Peyer's patch (tissue), 4 donors: ENCODE measurements at places on chromosomes 12 and 14.

- no peak for DNase-seq
Observed at GRCh38 chr14:101174522-101174838, 271.0 kb upstream of the RTL1 start.

- DNase-seq = no peak
Observed at GRCh38 chr14:41350476-41350875, 256.2 kb upstream of the LRFN5 start.

DNA sequence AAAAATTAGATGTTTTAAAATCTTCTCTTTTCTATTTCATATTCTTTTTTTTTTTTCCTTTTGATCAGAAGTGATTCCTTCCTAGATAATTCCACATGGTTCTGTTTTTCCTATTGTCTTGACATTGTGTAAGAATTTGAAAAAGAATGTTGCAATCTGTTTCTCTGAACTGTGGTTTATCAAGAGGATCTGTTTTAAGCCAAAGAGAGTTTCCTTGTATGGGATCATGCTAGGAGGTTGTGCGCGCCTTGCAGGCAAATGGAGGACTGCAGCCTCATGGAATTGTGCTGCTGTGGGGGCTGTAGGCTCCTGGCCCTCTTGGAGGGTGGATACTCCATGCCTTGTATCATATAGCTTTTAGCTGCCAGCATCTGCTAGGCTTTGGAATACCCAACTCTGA is 43.3 kb upstream of the MBIP start:
- no peak for DNase-seq

DNA sequence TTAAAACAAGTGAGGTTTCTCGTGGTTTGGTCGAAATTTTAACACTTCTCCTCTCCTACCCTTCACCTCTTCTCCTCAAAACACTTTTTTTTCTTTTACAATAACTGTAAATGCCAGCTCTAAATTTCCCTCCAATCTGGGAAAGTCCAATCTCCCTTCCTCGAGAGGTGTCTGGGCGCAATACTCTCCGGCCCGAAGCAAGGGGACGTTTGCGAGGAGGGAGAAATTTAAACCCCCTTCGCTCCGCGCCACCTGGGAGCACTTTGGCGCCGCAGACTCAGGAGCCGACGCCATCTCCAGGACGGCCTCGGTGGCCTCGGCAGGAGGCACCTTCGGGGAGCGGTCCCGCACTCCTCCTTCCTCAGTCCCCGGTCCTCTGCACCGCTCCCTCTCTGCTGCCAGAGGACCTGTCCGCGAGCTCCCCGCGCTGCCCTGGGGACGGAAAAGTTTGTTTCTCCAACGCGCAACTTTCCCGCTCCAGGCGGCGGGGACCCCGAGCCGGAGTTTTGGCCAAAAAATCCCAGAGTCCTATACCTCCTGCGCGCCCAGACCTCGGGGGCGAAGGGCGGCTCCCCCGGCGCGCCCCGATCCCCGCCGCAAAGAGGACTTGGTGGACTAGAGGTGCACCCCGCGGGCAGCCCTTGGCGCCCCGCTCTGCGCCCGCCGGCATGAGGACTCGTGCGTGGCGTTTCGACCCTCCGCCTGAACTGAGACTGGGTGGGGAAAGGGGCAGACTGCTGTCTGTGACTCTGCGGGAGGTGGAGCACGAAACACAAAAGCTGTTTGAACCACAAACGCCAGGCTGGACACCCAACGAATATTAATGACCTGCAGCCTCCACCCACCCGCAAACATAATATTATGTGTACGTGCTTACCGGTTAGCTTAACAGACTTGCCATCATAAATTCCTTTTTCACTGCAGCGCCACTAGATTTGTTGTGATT is 95.2 kb upstream of the HMGA2 start:
- DNase-seq = no peak

DNA sequence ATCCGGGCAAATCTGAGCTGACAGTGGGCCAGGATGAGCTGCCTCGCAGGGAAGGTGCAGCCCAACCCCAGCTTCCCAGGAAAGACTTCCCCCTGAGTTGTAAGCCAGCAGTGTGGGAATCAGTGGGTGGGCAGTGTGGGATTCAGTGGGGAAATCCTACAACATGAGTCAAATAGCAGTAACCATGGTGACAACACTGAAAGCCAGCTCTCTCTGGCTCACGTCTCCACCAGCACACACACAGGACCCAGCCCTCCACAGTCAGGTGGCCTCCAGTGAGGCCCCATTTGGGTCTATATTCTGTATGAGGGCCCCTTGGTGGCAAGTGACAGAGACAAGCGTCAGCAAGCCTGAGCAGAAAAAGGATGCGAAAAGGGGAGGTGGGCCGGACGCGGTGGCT is 6.0 kb upstream of the LGALS3 start:
- DNase-seq = no peak

GRCh38 chr12:49621651-49622500 is 1.5 kb upstream of the PRPF40B start:
- no peak for DNase-seq

DNA sequence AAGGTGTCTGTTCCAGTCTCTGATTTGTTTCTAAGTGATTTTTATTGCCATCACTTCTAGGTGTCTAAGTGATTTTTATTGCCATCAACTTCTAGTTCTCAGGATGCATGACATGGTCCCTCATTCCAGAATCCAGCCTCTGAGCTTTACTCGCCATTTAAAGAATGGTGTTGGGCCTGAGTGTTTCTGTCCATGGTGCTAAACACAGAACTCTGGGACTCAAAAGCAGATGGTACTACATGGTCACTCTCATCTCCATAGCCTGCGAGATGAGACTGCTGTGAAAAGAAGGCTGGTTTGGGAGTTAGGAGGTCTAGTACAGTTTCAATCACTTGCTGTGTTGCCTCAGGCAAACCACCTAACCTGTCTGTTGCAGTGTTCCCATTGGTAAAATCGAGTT is 276.6 kb downstream of the NRXN3 start:
- no peak for DNase-seq

- DNase-seq = no peak
Observed at GRCh38 chr12:55657212-55657611, 20.5 kb downstream of the OR10P1 start.

DNA sequence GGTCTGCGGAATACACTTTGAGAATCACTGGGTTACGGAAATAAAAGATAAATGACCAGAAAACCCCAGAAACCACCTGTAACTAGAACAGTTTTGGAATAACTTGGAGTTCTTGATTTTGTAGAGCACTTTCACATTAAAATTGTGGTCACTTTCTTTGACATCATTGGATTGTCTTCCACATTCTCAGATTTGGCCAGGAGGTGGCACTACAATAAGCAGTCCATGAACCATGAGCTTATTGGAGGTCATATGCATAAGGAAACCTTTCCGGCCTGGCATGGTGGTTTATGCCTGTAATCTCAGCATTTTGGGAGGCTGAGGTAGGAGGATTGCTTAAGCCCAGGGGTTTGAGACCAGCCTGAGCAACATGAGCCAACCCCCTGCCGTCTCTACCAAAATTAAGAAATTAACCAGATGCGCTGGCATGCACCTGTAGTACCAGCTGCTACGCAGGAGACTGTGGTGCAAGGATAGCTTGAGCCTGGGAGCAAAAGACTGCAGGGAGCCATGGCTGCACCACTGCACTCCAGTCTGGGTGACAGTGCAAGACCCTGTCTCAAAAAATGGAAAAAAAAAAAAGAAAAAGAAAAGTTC is 107.7 kb upstream of the CAND1 start:
- no peak for DNase-seq

GRCh38 chr12:118429688-118430383 is 53.5 kb downstream of the SUDS3 start:
- no peak for DNase-seq

- DNase-seq = no peak
Observed at GRCh38 chr12:114685320-114685781, 1.4 kb upstream of the TBX3 start.

DNA sequence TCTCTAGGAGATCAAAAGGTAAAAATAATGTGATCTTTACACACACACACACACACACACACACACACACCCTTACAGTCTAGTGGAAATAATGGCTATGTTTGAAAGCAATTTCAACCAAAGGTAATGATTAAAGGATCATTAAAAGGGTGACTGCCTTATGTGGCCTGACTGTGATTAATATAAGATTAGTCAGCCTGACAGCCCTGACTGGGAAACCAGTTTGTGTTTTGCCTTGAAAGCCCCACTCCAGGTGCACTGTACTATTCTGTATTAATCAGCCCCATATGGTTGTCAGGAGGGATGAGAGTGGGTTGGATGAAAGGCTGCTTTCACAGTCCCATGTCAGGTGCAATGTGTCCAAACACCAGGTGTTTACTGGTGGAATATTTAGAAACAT is 10.5 kb downstream of the RASSF9 start:
- DNase-seq = no peak

DNA sequence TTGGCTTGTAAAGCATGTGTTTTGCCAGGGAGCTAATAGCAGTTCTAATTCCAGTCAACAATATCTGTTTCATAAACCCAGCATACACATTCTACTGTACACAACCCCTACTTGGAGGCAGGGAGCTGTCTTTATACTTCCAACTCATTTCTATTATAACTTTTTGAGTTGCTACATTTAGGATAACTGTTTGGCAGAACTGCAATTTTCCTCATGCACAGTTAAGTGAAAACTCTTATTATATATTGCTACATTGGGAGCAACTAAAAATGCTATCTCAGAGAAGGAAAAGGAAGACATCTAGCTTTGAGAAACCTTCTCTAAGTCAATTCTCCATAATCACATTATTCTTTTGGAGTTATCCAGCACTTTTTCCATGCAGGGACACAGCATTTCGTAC is 480.2 kb downstream of the RPS29 start:
- no peak for DNase-seq

DNA sequence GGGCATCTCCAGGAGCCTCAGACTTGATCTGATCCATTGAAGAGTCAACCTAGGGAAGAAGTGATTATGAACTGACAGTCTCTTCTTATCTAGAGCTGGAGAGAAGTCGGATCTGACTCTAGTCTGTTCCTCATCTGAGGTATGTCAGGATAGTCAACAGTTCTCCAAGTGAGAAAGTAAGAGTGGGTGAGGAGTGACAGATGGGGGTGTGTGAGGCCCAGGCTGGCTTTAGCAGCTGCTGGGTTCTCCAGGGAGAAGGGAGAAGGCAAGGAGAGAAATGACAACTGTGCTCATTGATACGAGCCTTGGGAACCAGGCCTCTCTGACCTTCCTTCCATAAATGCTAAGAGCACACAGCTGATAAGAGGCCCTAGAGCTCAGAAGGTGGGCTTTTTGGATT is 53.3 kb downstream of the IRAK3 start:
- no peak for DNase-seq

DNA sequence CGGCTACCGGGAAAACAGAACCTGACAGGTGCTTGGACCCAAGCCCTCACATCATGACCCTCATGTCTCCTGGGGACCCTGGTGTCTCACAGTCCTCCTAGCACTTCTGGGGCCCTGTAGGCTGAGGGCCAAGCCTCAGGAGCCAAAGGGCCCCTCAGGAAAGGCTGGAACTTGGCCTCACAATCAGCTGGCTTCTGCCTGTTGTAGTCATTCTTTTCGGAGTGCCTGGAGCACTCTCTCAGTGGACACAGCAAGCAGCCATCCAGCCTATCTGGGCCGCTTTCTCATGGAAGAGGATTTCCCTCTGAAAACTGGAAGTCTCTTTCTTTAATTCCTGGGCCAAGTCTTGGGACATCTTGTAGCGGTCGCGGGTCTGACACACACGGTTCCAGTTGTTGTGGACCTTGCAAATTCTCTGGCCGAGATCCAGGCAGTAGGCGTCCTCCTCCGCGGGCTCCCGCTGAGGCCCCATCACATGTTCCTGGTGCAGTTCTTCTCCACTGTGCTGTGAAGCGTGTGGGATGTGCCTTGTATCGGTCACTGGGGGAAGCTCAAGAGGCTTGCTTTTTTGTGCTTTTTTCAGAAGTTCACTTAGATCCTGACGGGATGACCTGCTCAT is 169.3 kb downstream of the EMP1 start:
- no peak for DNase-seq

DNA sequence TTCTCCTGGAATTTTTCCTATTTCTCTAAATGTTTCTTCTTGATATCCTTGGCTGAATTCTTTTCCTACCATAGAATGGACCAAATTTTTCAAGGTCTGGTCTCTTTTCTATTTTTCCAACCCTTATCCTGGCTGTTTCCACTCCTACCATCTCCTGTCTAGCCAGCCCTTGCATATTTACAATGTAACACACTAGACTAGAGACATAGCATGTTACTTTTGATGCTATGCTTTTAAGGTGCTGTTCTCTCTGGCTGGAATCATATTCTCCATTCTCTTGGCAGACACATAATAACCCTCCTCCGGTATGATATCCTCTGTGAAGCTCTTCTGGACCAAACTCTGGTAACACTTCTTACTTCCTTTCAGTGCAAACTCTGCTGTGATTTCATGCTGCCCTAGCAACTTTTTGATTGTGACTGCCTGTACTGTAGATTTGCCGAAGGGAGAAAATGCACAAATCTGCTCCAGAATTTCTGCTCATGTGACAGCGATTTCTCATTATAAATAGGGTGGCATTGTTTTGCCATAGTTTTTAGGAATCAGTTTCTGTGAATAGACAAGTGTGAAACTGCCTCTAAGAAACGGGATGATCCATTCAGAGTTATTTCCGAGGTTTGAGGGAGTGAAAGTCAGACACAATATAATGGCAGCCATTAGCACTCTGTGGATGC is 284.4 kb downstream of the MDGA2 start:
- no peak for DNase-seq

GRCh38 chr12:91225316-91225715 is 42.7 kb upstream of the DCN start:
- DNase-seq = no peak

- DNase-seq = no peak
Observed at GRCh38 chr12:26152507-26153102, 27.8 kb upstream of the BHLHE41 start.

- DNase-seq = no peak
Observed at GRCh38 chr14:50677527-50678063, 9.5 kb upstream of the SAV1 start.

DNA sequence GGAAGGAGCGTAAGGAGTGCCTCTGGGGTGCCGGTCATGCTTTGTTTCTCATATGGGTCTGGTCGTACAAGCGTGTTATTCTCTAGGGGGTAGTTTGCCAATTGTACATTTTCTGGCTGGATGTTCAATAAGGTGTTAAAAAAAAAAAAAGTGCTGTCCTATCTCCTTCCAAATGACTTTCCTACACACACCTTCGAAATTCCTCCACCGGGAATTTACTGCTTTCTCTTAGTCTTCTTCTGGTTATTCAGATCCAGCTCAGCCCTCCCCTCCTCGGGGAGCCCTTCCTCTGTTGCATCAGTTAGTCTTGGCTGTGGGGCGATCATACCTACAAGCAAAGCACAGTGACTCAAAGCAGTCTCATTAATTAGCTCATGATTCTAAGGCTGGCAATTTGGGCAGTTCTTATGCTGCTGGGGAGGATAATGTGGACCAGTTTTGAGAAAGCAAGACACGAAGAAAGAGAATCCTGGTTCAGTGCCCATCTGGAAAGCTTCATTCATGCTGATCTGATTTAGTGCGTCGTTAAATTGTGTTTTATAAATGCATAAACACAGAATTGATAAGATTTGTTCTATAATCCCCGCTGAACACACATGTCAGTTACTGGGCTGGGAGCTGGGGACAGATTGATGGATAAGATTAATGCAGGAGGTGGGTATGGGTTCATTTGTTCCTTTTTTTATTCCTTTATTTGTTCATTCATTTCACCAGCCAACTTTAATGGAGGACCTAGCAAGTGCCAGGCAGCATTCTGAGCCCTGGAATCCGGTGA is 9.2 kb upstream of the CLMN start:
- DNase-seq = no peak

- DNase-seq = no peak
Observed at GRCh38 chr14:42980419-42980818, 1373.7 kb downstream of the LRFN5 start.
